ENCODE measurements at places on chromosomes 7 and 10. TPM values are rescaled to one million over a fixed set of nuclear protein-coding genes. Genes with fewer than 3 reads are reported as not detected.

The NXPH1 gene
- polyA plus RNA-seq: not detected

The KLF14 gene
- 0.12 TPM for polyA plus RNA-seq

The WNT8B gene
- polyA plus RNA-seq: not detected

The PRPS1L1 gene
- polyA plus RNA-seq: not detected

The LRRC61 gene
- polyA plus RNA-seq: 15.2 TPM

The GPR22 gene
- not detected for polyA plus RNA-seq

GRCh38 chr7:140347218-140347617 is 51.1 kb downstream of the SLC37A3 start:
- no peak for DNase-seq

DNA sequence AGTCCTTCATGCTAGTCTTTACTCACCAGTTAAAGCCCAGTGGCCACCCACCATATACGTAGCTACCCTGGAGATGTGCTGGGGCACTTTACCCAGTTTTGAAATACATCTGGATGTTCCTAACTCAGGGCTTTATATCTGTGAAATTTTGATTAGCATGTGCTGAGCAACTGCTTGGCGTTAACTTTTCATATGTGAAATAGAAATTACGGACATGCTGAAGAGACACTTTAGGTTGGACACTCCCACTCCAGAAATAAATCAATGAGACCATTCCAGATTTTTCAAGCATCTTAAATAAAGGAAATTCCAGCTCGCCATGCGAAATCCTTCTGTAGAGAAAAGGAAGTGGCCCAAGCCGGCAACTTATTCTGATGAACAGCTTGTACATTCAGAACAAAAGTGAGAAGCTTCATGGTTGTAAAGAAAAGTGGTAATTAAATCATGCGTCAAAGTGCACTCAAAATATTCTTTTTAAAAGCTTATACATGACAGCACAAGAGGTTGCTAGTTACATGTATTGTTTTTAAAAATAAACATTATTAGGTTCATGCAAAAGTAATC is 153.5 kb upstream of the ITGB1 start:
- DNase-seq: no peak

DNA sequence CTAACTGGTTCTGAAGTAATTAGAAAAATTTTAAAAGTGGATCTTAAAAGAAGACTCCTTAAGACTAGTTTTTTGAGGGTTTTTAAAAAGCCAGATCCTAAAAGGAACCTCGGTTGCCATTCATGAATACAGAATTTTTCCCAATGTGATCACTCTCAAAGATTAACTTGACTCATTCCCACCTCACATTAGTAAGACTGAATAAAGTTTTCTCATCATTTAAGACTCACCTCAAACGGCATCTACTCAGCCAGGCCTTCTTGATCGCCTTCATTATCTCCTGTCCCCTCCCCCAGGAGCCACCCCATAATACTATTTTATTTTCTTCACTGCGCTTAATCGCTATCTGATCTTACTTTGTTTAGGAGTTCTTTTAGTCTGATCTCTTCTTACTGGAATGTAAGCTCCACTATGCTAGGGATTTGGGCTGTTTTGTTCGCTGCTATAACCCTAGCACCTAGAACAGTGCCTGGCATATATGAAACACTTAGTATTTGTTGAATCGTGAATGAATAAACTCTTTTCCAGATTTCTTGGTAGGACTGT is 55.9 kb upstream of the PCGF5 start:
- DNase-seq: no peak

DNA sequence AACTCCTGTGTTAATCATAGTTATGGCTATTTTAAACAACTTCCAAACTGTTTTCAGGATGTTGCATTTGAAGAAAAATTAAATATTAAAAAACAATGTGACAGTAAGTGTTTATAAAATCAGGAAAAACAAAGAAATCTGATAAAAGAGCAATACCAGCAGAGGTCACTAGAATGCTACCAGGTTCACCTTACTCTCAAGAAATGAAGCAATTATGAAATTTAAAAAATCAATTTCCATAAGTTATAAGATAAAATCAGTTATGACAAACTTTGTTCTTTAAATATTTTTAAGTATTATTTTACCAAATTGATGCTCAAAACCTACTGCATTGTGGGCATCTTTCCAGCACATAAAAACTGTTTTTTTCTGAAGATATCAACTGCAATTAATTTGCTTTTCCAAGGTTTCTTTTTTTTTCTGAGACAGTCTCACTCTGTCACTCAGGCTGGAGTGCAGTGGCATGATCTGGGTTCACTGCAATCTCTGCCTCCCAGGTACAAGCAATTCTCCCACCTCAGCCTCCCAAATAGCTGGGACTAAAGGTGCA is 50.7 kb upstream of the RHEB start:
- no peak for DNase-seq

GRCh38 chr10:102400076-102400475 is 4.6 kb downstream of the NFKB2 start:
- no peak for DNase-seq

Measured in naive B cell (primary cell).